ENCODE measurements at places on chromosomes 13 and 19.

DNA sequence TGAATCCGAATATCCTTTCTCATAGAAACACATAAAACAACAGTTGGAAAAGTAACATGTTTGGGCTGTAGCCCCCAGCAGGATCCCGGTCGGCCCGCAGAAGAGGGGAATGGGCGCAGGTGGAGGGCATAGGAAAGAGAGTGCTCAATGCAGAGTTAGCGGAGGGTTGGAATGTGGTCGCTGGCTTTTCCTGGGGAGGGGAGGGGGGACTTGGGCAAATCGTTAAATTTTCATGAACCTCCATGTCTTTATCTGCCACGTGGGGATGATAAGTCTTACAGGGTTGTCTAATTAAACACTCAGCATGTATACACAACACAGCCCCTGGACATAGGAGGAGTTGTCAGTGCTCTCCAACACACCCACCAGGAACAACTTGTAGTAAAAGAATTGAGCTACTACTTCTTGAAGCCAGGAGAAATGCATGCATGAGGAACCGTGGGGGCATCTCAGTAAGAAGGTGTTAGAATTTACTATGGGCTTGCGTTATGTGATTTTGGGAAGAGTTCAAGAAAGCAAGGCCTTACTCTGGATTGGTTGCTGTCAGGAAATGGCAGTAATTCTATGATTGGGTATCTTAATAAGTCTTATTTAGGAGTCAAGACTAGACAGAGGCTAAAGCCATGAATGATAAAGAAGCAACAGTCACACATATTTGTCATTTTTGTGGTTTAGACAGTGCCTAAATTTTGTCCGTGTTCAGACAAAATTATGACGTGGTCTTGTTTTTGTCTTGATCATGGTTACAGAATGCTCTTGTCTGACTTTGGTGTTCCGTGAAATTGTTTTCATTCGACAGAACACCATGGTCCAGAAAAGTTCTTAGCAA, 671 bp upstream of the SLC46A3 start:
- no peak for DNase-seq

- DNase-seq: no peak
Observed at GRCh38 chr13:30120133-30120822, 187.1 kb downstream of the KATNAL1 start.

GRCh38 chr13:36069881-36070366, 61.3 kb downstream of the DCLK1 start:
- DNase-seq: no peak

DNA sequence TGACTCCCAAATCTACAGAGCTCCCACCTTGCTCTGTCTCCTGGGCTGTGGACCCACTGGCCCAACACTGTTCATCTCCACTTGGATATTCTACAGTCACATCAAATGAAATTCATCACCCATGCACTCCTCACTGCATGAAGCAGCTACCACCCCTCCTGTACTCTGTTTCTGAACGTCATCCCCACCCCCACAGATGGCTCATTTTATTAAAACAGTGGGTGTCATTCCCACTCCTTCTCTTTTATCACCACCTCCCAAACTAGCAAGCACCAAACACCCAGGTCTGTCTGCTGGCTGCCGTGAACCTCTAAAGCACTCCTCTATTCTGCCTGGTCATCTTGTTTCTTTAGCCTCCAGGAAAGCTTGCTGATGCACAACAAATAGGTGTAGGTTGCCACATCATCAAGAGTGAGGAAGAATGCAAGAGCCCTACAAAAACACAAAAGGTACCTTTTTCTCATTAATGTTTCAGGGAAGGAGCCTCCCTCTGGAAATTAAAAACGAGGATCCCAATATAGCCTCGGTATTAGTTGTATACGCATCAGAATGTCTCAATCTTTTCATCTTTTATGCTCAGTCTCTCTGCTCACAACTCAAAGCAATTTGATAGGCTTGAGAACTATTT, 91.8 kb downstream of the MIPEP start:
- no peak for DNase-seq

DNA sequence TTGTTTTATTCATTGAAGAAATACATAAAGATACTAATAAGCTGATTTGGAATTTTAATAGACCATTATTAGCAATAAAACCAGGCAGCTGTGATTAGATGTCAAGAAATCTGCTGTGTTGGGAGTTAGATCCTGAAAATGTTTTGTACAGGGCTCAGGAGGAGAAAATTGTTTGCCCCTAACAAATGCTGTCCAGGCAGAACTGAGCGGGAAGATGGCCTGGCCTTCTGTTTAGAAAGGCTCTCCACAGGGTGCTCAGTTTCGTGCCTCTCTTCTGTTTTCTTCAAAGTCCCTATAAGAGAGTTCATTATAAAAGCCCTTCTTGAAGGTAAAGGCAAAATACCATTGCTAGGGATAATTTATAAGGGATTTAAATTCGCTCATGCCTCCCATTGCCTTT, 64.1 kb downstream of the ERCC5 start:
- no peak for DNase-seq

- DNase-seq: no peak
Observed at GRCh38 chr13:79871594-79871993, 390.6 kb downstream of the NDFIP2 start.

GRCh38 chr13:76829572-76830327, 56.5 kb downstream of the KCTD12 start:
- DNase-seq: no peak

GRCh38 chr19:54451331-54451871, 2.4 kb downstream of the LENG8 start:
- no peak for DNase-seq

GRCh38 chr19:1815605-1816529, 3.8 kb upstream of the ATP8B3 start:
- DNase-seq: no peak

DNA sequence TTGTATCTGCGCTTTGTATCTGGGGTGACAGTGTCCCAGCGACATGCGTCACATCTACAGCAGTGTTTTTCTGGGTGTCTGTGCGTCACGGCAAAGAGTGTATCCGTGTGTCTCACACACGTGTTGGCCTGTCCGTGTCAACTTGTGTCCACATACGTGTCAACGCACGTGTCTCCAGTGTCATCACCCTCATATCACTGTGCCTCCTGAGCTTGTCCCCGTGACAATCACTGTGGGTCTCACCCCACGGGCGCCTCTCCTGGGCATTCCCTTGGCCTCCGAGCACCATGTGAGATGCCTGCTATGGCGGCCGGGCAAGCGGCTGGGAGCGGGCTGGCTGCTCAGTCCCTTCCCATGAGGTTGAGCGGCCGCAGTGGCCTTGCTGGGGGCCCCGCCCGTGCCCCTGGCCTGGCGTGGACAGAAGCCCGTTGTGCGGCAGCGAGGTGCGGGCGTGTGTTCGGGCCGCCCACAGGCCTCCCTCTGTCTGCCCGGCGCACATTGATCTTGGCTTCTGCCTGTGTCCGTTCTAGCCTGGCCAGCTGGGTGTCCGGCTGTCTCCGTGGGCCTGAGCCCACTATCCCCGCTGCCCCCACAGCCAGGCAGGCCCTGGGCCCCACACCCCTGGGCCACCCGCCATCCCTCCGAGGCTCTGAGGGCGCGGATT, 6.4 kb downstream of the NFIX start:
- no peak for DNase-seq

DNA sequence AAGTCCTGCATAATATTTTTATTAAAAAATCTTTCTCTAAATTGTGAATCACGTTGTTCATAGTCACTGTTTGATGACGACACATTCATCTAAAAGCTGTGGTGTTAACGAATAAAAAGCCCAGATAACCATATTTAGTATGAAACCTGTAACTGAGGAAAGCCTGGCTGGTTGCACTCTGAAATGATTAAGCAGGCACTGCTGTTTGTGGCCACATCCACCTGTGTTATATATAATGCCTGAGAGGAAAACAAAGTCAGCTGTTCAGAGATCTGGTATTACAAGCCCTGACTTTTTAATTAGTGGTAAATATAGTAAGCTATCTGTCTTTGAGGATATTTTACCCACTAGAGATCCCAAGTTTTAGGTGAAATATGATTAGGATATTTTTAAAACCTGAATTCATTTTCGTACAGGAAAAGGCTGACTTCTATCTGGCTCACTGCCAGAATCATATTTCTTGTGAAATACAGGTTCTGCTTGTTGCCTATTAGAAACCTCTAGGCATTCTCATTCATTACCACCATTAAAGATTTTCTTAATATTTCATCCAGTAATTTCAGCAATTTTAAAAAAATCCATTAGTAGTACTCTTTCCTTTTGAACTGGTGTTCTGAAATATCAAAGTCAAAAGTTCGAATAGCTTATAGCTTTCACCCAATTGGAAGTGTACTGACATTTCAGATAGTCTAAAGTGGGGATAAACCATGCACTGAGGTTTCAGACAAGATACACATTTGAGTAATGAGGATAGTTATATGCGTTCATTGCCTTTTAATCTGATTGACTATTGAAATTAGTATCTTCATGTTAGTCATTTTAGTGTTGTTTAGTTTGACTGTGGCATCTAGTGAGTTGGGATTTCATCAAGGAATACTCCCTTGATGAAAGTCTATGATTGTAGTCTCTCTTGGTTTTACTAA, 79.7 kb downstream of the LMO7 start:
- no peak for DNase-seq

DNA sequence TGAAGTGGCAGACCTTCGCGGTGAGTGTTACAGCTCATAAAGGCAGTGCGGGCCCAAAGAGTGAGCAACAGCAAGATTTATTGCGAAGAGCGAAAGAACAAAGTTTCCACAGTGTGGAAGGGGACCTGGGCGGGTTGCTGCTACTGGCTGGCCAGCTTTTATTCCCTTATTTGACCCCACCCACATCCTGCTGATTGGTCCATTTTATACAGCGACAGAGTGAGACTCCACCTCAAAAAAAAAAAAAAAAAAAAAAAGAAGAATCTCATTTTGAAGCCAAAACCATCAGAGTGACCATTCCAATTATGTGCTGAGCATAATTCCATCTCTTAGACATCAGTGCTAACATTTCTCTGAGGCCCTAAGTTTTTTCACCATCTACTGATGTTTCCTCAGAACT, 1.9 kb upstream of the ZNF552 start:
- DNase-seq: no peak

- DNase-seq: no peak
Observed at GRCh38 chr13:50344717-50345116, 329.5 kb downstream of the KCNRG start.

DNA sequence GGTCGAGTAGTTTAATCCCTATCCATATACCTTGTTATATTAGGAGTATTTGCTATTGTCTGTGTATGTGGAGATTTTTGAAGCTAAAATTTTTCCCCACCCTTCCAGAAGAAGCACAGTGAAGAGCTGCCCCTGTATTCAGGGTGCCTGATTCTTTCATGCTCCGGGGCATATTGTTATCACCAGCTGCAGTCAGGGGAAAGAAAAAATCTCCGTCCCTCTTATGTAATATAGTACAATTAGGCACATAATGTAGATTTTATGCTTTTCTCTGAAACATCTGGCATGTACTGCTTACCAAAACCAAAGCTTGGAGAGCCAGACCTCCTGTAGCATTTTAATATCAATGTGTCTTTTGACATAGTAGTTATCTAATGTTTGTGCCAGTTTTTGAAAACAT, 214.9 kb upstream of the EDNRB start:
- DNase-seq: no peak

GRCh38 chr13:111645198-111645597, 324.8 kb downstream of the TEX29 start:
- no peak for DNase-seq

DNA sequence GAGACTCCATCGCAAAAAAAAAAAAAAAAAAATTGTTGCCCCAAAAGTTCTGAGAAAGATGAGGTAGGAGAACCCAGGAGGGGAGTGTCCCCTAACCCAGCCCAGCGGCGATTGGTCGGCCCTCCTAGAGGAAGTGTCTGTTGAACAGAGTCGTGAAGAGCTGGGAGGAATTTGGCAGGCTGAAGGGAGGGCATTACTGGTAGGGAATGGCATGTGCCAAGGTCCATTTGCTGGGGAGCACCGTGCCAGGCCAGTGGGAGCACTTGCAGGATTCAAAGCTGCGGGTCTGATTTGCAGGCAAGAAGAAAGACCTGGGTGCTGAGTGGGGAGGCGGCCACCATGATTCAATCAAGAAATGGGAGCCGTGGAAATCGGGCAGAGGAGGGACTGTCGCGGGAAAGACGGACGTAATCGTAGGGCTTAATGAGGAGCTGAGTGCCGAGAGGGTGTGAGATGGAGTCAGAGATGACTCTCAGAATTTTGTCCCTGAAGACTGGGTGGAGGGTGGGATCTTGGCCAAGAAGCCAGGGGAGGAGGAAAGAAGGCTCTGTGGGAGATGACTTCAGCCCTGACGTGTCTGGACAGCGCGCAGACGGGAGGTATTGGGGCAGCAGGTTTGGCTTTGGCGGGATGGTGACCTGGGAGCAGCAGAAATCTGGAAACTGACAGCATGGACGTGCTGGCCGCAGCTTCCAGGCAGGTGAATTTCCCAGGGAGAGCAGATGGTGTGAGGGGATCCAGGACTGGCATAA, 15.4 kb downstream of the CERS4 start:
- DNase-seq: no peak
